ENCODE measurements at places on chromosomes 3 and 15.

DNA sequence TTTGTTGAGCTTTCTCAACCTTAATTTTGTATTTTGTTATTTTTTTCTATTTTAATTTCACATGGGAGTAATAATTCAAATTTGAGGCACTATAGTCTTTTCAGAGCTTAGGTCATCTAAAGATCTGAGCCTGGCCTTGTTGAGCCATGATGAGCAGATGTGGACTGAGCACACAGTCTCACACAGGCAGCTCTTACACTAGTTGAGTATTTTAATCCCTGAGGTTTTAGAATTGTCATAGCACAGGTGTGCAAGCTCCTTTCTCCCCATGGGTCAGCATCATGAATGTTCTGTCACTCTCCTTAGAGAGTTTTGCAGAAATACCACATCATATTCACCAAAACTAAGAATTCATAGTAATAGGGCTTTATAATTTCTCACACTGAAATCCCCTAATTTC is 4.9 kb downstream of the ZBTB38 start:
- DNase-seq = no peak

- DNase-seq = no peak
These were observed 95.5 kb downstream of the ALDH1A2 start for GRCh38 chr15:57969996-57970395.

DNA sequence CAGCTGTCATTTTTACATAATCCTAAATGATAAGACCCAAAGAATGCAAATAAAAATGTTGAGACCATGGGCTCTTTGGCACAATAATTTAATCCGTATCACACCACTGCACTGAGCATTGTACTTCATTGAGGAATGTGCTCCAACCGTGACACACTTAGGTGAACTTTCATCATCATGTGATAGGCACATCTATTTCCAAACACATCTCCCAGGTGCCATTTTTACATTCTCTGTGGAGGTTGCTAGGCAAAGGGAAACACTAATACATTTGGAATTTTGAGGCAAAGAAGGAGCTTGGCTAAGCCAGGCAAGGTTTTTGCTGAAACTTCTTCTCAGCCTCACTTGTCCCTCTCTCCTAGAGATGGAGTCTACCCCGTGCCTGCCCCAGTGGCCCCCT is 68.7 kb downstream of the LRTM1 start:
- no peak for DNase-seq

DNA sequence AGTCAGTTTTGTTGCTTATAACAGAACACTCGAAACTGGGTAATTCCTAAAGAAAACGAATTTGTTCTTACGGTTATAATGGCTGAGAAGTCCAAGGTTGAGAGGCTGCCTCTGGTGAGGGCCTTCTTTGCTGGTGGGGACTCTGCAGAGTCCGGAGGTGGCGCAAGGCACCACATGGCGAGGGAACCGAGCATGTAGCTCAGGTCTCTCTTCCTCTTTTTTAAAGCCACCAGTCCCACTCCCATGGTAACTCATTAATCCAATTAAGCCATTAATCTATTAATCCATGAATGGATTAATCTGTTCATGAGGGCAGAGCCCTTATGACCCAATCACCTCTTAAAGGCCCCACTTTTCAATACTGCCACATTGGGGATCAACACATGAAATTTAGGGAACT is 50.0 kb downstream of the ROPN1B start:
- no peak for DNase-seq

- DNase-seq = no peak
These were observed 14.8 kb downstream of the EPB42 start for GRCh38 chr15:43206054-43206453.
